ENCODE measurements at places on chromosomes 4 and X. TPM values are rescaled to one million over a fixed set of nuclear protein-coding genes. Genes with fewer than 3 reads are reported as not detected.

Gene ATP2B3
- not detected for total RNA-seq

GRCh38 chrX:46257451-46257879 is 287.8 kb downstream of the ZNF674 start:
- DNase-seq = no peak

- no peak for DNase-seq
Measured at GRCh38 chr4:4658052-4658451, 116.2 kb upstream of the STX18 start.

DNA sequence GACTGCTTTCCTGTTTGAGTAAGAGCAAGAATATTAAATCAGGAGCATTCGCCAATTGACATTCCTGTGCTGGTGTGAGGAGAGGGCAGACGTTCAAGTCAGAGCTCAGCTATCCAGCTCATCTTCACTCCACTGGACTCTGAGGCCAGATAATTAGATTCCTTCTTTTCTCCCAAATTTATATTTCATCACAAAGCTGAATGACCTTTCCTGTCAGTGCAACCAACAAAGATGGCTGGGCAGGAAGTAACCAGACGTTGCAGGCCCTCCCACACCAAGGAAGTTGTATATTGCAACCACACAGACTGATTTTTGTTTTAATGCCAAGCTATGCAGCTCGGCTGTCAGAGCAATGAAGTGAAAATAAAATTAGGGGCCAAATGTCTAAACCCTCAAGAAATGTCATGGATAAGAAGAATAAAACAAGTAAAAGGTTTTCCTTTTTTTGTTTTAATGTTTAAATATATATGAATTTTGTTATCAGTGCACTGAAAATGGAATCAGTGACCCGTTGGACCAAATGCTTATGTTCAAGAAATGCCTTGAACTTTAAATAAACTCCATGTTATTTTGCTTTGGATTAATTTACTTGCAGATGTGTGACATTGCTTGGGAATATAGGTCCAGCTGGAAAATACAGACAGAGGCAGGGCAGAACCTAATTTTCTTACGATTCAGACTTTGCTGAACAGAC is 578.9 kb upstream of the FAT1 start:
- DNase-seq = peak; percentile 10

DNA sequence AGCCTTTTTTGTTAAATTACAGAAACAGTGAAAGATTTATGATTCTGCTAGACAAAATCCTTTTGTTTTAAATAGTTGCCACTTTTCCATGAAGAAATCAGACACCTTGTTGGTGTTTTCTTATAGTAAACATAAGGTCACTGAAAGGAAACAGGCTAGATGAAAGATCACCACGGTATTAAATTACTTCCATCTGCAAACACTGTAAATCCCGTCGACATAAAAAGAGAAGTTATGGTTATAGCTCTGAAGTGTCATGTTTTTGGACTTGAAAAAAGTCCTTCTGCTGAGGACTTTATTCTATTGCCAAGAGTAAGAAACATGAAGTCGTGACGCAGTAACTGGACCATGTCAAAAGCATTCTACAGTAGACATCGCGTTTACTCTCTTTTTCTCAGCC is 567.6 kb upstream of the SLIT2 start:
- DNase-seq = no peak

DNA sequence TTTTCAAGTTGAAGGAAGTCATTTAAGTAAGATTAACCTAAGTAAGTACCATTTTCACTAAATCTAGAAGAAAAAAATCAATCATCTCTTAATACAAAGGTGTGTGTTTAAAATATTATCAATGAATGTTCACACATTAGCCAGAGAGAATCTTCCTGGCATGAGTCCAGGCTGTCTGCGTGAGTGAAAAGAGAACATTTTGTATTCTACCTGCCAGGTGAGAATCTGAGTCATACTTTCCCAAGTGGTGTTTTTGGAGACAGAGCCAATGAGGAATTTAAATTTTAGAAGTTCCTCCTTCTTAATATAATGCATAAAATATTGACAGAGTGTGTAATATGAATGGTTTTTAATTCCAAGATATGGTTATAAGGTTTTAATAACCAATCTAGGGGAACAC is 371.8 kb upstream of the NR3C2 start:
- no peak for DNase-seq

GRCh38 chr4:149766135-149766534 is 49.5 kb downstream of the IQCM start:
- no peak for DNase-seq

GRCh38 chrX:16212024-16212423 is 44.7 kb downstream of the MAGEB17 start:
- DNase-seq = no peak

DNA sequence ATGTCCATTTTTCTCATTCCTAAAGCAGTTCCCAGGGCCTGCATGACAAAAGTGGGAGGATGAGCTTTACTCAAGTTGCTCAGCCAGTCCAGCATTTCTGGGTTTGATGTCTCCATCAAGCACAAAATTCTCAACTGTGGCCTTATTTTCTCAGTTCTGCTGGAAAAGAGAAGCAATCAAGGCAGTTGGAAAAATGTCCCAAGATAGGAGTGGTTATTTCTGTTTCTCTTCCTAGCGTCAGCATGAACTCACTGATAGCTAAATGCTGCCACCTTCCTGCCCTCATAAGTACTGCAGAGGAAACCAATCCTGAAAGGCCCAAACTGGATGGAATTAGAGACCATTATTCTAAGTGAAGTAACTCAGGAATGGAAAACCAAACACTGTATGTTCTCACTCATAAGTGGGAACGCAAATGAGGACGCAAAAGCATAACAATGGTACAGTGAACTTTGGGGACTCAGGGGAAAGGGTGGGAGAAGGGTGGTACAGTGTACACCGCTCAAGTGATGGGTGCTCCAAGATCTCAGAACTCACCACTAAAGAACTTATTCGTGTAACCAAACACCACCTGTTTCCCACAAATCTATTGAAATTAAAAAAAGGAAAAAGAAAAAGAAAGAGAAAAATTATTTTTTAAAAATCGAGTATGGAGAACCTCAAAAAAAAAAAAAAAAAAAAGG is 29.6 kb downstream of the ADH7 start:
- DNase-seq = peak; percentile 53

DNA sequence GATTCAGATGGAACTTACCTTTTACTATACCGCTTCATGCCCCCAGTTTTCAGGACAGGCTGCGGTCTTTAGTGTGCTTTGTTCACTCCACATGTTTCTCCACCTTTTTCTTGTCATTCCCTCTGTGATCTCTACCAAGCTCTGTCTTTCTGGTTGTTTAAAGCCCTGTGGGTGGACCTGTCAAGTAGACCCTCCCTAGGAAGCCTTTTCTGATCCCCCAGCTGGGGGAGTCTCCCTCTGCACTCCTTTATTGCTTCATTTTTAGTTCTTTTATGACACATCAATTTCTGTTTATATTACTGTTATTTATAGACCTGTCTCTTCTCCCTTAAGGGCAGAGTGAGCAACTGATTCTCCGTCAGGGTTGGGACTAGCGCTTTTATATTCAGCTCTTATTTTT is 150.2 kb downstream of the C4orf33 start:
- DNase-seq = no peak

GRCh38 chr4:31366041-31366440 is 645.9 kb downstream of the PCDH7 start:
- DNase-seq = no peak

Gene GAGE13
- total RNA-seq = not detected

GRCh38 chr4:74223801-74224200 is 65.9 kb downstream of the MTHFD2L start:
- DNase-seq = no peak

GRCh38 chrX:1874416-1874815 is 259.6 kb downstream of the ASMT start:
- no peak for DNase-seq

Gene XPNPEP2
- not detected for total RNA-seq

GRCh38 chr4:178273168-178273567 is 830.9 kb upstream of the AGA start:
- no peak for DNase-seq

DNA sequence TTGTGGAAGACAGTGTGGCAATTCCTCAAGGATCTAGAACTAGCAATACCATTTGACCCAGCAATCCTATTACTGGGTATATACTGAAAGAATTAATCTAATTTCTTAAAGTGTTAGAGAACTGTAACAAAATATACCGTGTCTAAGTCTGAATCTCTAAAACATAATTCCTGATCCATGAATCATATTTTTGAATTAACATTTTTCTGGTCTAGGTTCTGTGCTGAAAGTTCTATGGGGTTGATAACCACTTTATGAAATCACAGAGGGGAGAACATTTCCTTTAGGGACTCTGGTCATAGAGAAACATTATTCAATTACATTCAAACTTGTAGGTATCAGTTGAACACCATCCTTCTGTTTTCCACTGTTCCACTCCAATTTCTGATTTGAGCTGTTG is 91.9 kb upstream of the ETNPPL start:
- DNase-seq = no peak

Gene GDI1
- total RNA-seq = 51.4 TPM

Gene CSAG1
- not detected for total RNA-seq

- DNase-seq = peak; percentile 18
Measured at GRCh38 chr4:79048878-79049277, 109.6 kb upstream of the PAQR3 start.

DNA sequence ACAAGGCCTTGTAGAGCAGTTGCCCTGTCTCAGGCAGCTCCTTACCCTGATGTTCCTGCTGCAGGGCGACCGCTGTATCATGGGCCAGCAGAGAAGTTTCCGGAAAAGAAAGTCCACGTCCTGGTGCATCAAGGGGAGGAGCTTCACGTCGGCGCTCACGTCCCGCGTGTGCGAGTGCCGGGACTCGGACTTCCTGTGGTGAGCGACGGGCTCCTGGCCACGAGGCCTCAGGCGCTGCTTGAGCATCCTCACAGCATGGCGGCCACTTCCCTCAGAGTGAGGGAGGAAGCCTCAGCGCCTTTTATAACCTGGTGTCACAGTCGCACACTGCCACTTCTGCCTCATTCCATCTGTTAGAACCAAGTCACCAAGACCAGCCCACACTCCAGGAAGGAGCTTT is 225.5 kb downstream of the AFAP1 start:
- DNase-seq = no peak

- peak; percentile 87 for DNase-seq
Measured at GRCh38 chr4:6019316-6020263, 1.4 kb upstream of the C4orf50 start.

DNA sequence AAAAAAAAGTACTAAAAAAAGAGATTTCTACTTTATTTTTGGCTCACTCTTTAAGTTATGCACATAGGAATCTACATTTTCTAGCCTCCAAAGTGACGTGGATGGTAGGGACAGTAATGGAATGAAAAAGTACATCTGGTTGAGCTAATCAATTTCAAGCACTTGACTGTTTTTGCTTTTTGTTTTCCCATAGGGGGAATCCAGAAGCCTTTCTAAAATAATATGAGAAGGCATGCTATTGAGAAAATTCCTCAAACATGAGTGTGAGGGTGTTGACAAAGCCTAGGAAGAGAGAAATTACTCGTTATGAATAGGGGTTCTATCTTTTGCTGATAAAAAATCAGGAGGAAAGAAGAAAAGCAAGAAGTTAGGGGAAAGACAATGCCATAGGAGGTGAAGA is 242.5 kb upstream of the PUDP start:
- no peak for DNase-seq

DNA sequence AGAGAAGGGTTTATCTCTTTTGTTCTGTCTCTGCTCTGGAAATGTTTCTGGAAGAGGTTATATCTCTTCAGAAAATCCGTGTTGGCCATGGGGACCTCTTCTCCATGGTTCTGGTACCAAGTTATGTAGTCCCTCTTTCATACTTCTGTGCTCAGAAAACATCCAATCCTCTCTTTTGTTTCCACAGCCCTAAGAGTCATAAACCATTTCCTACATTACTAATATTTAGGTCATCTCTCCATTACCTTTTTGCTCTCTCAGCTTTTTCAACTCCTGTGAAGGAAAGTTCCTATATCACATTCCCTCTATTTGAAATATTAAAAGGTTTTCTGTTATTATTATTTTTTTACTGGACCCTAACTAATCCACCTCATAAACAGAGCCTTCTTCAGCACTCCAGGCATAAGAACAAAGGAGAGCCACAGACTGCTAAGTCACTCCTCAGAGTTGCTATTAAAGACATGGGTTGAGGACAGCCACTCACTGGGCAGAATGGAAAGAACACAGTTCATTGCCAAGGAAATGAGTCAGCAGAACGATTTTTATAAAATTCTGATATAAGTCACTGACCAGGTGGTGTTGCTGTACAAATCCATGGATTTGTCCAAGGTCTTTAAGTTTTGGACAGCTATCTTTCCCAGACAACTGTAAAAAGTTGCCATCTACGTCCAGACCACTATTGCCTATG is 122.4 kb upstream of the NPY2R start:
- no peak for DNase-seq

DNA sequence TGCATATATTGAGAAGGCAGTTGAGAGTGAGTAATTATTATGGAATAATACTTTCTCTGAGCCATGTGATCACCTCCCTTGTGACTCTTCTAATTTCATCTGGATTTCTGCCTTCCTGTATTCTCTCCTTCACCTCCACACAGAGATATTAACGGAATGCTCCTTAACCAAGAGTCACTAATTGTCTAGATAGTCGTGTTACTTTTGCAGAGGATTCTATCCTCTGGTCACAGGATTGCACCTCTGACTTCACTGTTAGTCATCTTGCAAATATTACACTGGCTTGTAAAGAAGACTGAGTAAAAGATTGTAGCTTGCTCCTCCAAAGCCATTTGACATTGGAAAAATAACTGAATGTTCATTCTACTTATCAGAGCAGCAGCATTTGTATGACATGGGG is 160.9 kb downstream of the SH2D1A start:
- DNase-seq = no peak

GRCh38 chr4:107619066-107619465 is 101.0 kb downstream of the PAPSS1 start:
- DNase-seq = peak; percentile 6

DNA sequence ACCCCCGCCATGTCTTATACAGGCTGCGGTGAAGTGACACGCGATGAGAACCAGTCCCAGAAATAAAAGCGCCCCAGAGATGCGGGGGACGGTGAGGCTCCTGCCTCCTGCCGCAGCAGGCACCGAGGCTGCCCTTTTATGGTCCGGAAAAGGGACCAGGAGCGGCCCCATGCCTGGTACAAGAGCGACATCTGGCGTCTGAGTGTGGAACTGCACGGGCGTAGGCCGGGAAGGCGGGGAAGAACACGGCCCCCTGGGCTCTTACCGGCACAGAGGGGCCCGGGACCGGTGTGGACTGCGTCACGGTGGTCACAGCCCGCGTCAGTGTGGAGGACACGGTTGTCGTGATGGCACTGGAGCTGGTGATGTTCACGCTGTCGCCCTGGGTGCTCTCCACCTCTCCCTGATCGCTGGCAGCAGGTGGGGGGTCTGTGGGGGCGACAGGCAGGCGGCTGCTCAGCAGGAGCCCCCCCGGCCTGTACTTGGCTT is 8.9 kb upstream of the RENBP start:
- peak; percentile 69 for DNase-seq

- no peak for DNase-seq
Measured at GRCh38 chr4:6900956-6901355, 8.7 kb upstream of the TBC1D14 start.

Data from G401 (cell line).